ENCODE measurements at places on chromosomes 3 and 15. TPM values are rescaled to one million over a fixed set of nuclear protein-coding genes. Genes with fewer than 3 reads are reported as not detected.

The CFAP91 gene
- total RNA-seq, result 11.9 TPM

DNA sequence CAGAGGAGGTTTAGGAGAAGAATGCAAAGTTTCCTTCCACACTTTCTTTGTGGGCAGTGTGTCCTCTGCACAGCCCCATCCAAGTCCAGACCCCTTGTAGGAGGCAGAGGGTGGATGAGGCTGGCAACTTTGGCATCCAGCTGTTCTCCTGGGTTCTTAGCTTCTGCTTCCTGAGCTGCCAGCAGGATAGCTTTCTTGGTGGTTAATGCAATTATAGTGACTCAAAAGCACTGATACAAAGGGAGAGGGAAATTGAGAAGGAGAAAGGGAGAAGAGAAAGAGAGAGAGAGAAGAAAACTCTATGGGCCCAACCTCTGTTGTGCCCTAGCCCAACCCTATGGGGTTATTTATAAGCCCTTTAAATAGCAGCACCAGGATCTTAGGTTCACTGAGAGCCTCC is 4.5 kb upstream of the TNFAIP8L3 start:
- peak; percentile 5 for DNase-seq
- H3K27ac ChIP-seq, result no peak overlapping the region
- H3K27me3 ChIP-seq, result peaks cover 56% of the 10 kb centered on the region
- H3K4me1 ChIP-seq, result peaks cover 12% of the 10 kb centered on the region
- H3K36me3 ChIP-seq, result no peaks in the 10 kb centered on the region

DNA sequence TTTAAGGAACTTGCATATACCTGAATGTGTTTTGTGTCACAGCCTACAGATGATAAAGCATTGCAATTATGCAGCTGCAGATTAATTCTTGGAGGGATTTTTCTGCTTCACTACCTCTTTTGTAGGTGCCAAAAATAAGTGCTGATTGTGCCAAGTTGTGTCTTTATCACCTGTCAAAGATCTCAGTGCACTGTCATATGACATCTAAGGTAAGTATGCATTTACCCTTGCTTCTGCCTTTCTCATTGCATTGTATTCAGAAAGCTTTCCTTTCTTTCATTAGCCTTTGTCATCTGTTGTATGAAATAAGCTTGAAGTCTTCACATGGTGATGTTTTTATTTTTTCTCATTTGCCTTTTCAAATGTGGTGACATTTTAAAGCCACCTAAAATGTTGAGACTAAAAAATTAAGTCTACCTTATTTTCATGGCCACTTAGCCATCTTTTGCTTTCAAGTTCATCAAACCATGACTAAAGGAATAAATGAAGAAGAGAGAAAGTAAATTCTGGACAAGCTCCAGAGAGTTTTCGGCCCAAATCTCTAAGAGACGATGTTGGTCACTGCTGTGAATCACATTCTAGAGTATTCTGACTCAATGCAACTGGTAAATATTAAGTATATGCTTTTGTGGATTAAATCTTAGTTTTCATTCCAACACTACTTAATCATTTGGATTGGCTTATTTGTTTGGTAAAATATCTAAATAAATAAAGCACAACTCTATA is 381.8 kb upstream of the EPHA3 start:
- H3K27me3 ChIP-seq, result no peaks in the 10 kb centered on the region
- H3K4me3 ChIP-seq, result no peak overlapping the region
- DNase-seq, result no peak

The SPTSSB gene
- 1.1 TPM for total RNA-seq

DNA sequence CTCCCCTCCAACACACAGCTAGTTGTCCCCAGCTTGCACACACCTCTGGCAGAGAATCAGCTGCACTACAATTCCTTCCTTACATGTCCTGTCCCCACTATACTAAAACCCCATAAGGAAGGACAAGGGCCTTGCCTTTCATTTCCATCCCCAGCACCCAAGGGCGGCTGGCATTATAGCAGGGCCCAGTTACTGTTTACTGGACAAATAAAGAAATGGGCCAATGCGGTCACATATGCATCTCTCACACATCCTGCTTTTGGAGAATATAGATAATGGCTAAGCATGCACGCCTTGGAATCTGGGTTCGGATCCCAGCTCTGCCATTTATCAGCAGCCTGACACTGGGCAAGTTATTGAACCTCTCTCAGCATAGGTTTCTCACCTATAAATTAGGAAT is 99.1 kb downstream of the DAPK2 start:
- DNase-seq, result no peak
- H3K36me3 ChIP-seq, result no peaks in the 10 kb centered on the region
- no peaks in the 10 kb centered on the region for H3K27me3 ChIP-seq
- no peak overlapping the region for H3K4me3 ChIP-seq
- H3K4me1 ChIP-seq, result peaks cover 3% of the 10 kb centered on the region

The CPLX3 gene
- not detected for total RNA-seq

The NANOGP8 gene
- 1.5 TPM for total RNA-seq

The GHSR gene
- not detected for total RNA-seq

GRCh38 chr3:167481164-167481563 is 7.3 kb upstream of the SERPINI2 start:
- no peak for DNase-seq
- no peaks in the 10 kb centered on the region for H3K4me1 ChIP-seq
- no peaks in the 10 kb centered on the region for H3K27me3 ChIP-seq
- no peaks in the 10 kb centered on the region for H3K36me3 ChIP-seq
- no peak overlapping the region for H3K27ac ChIP-seq
